Hepatocyte (in vitro differentiated cells): ENCODE measurements at places on chromosomes 13 and 19.
A peak's percentile ranks its signal among the peaks of the same experiment; 100 is the strongest.

GRCh38 chr13:114230117-114230516, 4.6 kb upstream of the CDC16 start:
- peak overlapping the region; percentile 43 for H3K27ac ChIP-seq
- H3K4me3 ChIP-seq = no peak overlapping the region
- peaks cover 12% of the 10 kb centered on the region for H3K4me1 ChIP-seq
- DNase-seq = peak; percentile 63

DNA sequence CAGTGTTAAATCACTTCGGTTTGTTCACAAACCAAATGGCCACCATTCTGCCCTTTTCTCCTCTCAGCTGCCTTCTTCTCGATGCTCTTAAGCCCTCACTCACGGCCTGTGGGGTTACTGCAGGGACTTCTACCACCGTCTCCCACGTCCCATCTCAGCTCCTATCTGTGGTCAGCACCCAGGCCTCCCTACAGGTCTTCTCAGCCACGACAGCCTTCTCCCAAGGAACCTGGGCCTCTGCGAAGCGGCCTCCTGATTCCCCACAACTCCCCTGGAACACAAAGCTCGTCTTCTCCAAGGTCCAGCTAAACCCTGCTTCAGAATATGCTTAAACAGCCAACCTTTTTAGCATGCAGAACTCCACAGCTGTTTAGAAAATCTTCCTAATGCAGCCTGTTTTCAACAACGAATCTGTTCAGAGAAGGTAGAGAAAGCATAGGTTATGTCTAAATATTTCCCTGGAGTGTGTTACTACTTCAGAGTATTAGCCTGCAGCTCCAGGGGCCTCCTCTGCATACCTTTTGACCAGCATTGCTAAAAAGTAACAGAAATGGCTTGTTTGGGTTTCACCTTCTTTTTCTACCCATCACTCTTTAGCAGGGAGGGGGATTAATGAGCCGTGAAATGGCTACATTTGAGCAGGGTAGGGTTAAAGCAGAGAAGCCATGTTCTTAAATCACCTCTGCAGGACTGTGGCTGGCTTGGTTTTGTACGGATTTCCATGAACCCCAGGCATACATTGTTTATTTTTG, 104.0 kb downstream of the COL4A2 start:
- H3K27ac ChIP-seq = peak overlapping the region; percentile 69
- H3K27me3 ChIP-seq = no peaks in the 10 kb centered on the region
- H3K4me1 ChIP-seq = peaks cover 17% of the 10 kb centered on the region
- H3K4me3 ChIP-seq = no peak overlapping the region
- H3K36me3 ChIP-seq = no peaks in the 10 kb centered on the region

DNA sequence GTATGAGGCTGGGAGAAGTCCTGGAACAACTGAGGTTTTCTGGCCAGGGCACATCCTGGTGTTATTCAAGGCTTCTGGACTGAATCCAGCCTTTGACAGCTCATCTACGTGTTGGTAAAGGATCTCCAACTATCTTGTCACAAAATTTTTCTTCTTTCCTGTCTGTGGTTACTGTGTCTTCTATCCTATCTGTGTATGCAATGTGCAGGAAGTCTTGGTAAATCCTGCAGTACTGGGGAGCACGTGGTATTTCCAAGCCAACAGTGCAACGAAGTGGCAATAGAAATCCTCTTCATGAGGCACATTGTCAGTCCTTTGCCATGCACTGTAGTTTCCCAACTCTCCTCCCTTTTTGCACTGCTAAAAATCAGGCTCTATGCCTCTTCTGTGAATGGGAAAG, 86.7 kb downstream of the ZNF100 start:
- H3K4me3 ChIP-seq = no peak overlapping the region
- no peak overlapping the region for H3K27ac ChIP-seq
- no peaks in the 10 kb centered on the region for H3K4me1 ChIP-seq

DNA sequence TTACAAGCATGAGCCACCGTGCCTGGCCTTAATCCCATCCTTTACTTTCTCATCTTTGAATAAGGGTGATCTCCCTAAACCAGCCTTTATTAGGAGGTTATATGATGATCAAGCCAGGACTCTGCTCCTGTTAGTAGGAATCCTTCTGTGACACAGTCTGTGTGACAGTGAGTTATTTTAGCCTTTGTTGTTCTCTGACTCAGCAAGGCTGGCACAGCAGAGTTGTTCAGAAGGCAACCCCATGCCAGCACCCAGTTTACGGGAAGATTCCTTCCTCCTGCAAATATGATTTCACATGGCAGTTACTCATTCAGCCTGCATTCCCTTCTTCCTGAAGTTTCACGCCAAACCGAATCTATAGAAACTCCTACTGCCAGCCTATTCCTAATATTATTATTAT, 10.5 kb upstream of the MIER2 start:
- no peaks in the 10 kb centered on the region for H3K36me3 ChIP-seq
- H3K4me3 ChIP-seq = no peak overlapping the region
- no peaks in the 10 kb centered on the region for H3K27me3 ChIP-seq
- H3K4me1 ChIP-seq = no peaks in the 10 kb centered on the region
- no peak overlapping the region for H3K27ac ChIP-seq
- DNase-seq = no peak

GRCh38 chr13:110684388-110685056, 21.4 kb downstream of the CARS2 start:
- H3K27ac ChIP-seq = peak overlapping the region; percentile 68
- H3K4me3 ChIP-seq = no peak overlapping the region
- no peaks in the 10 kb centered on the region for H3K27me3 ChIP-seq
- peak; percentile 27 for DNase-seq
- peaks cover 16% of the 10 kb centered on the region for H3K4me1 ChIP-seq
